ENCODE measurements at places on chromosomes 7 and 10.

DNA sequence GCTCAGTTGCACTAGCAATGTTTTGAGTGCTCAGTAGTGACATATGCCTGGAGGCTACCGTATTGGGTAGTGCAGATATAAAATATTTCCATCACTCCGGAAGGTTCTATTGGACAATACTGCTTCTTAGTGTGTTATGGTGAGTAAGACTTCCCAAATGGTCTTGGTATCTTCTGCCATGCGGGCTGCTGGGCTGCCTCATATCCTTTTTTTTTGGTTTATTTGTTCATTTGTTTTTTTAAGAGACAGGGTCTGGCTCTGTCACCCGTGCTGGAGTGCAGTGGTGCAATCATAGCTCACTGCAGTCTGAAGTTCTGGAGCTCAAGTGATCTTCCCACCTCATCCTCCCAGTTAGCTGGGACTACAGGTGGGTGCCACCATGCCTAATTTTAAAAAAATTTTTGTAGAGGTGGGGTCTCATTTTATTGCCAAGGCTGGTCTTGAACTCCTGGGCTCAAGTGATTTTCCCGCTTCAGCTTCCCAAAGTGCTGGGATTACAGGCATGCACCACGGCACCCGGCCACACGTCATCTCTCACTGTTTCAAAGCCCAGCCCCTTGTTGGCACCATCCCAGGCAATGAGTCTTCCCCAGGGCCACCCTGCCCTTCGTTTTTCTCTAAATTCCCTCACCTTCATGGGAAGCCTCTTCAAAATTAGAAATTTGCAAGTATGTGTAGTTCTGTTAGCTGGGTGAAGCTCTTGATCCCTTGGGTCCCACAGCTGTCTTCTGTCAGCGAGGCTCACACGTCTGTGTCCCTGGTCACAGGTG is 111.0 kb upstream of the KLF14 start:
- no peak for DNase-seq

GRCh38 chr10:3487228-3487627 is 297.8 kb downstream of the KLF6 start:
- no peak for DNase-seq

- DNase-seq: no peak
Measured at GRCh38 chr10:91513598-91514424, 103.7 kb downstream of the HECTD2 start.

DNA sequence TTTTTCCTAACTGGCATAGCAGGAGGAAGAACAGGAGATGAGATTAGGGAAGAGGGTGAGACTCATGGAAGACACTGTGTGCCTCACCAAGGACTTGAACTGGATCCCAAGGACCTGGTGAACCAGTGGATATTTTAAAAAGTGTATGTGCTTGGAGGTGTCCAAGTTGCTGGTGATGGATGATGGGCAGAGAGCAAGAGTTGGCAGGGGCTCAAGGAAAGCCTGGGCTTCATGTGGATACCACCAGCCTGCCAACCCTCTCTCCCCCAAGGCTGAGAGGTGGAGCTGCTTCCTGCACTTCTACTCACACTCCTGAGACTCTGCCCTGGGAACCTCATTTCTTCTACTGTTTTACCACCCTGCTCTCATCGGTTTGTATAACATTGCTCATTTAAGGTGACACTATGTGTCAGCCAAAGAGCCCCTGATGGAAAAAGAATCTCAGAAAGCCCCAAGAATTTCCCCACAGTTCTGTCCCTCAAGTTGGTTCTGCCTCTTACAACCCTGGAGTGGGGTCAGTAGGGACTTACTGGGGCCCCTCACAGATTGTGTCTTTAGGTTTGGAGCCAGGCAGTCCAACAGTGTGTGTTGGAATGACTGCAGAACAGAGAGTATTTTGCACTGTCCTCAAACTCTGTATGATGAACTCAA is 56.2 kb upstream of the PDCD4 start:
- no peak for DNase-seq

DNA sequence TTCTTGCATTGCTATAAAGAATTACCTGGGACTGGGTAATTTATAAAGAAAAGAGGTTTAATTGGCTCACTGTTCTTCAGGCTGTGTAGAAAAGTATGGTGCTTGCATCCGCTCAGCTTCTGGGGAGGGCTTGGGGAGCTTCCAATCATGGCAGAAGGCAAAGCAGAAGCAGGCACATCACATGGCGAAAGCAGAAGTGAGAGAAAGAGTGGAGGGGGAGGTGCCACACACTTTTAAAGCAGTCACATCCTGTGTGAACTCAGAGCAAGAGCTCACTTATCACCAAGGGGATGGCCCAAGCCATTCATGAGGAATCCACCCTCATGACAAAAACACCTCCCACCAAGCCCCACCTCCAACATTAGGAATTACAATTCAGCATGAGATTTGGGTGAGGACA is 303.5 kb downstream of the OTUD1 start:
- no peak for DNase-seq

GRCh38 chr10:43971981-43972380 is 323.3 kb upstream of the ZNF32 start:
- no peak for DNase-seq

GRCh38 chr7:120805636-120806388 is 52.1 kb downstream of the TSPAN12 start:
- peak; percentile 6 for DNase-seq

- peak; percentile 18 for DNase-seq
Measured at GRCh38 chr7:151313857-151314256, 27.8 kb upstream of the NUB1 start.

DNA sequence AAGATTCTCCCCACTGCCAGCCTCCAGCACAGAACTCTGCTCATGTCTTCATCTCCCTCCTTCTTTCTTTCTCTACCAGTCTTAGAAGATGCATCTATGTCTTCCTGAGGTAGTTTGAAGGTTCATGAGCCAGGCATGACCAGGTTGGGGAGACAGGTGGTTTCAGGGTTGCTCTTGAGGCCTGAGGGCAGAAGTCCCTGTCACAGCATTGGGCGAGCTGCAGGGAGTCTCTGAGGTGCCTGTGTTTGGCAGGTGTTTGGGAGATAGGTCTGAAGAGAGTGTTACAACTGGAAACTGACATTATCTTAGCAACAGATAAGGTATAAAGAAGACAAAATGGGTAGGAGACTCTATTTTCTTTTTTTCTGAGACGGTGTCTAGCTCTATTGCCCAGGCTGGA is 18.7 kb downstream of the PRSS2 start:
- no peak for DNase-seq

DNA sequence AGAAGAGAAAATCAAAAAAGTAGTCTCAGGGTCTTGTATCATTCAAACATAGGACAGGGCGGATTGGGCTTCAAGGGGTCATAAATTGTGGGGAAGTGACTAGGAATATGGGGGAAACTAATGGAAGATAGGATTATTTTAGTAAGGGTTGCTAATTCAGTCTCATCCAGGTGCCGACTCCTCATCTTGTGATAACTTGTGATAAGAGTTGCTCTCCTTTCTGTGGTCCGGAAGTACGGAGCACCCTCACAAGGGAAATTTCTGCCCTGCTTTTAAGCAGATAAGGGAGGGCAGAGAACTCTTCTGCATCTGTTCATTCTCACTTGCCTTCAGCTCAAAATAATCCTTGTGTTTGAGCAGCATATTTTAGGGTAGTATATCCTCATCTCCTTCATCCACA is 436.4 kb upstream of the LRGUK start:
- no peak for DNase-seq

- no peak for DNase-seq
Measured at GRCh38 chr7:11633310-11633709, 198.7 kb downstream of the THSD7A start.

- no peak for DNase-seq
Measured at GRCh38 chr7:131546583-131547141, 9.8 kb downstream of the PODXL start.

DNA sequence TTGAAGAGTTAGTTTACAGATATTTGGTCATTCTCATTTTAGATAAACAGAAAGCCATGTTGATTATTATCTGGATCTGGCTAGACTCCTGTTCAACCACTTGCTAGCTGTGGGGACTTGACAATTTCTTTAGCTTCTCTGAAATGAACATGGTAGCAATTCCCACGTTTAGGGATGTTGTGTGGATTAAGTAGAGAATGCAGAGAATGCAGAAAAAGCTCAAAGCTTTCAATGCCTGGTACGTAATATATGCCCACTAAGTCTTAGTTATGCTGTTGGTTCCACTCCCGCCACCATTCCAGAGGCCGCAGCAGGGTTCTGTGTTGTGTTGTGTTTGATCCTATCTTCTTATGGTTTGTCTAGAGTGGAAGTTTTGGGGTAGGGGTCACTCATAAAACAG is 39.2 kb upstream of the RPA3 start:
- DNase-seq: no peak

- peak; percentile 57 for DNase-seq
Measured at GRCh38 chr7:18573410-18574234, 78.1 kb downstream of the HDAC9 start.

- DNase-seq: no peak
Measured at GRCh38 chr7:141359262-141359661, 191.9 kb upstream of the AGK start.

- no peak for DNase-seq
Measured at GRCh38 chr10:115950320-115950719, 322.7 kb downstream of the GFRA1 start.

- peak; percentile 76 for DNase-seq
Measured at GRCh38 chr10:52256832-52257691, 57.0 kb upstream of the DKK1 start.

DNA sequence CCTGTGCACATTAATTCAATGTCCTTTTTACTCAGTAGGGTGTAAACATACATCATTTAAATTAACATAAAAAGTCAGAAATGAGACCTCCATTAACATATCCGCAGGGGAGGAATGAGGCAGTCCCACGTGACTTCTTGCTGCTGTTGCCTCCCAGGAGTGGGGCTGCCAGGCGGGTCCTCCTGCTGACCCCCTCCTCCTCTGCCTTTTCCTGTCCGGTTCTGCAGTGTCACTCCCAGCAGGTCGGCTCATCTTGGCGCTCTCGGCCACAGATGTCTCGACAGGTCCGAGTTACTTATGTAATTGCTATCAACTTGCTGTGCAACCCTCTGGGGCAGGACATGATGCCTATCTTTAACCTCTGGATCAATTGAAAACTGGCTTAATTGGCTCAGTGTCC is 329.6 kb downstream of the GALNT17 start:
- no peak for DNase-seq

DNA sequence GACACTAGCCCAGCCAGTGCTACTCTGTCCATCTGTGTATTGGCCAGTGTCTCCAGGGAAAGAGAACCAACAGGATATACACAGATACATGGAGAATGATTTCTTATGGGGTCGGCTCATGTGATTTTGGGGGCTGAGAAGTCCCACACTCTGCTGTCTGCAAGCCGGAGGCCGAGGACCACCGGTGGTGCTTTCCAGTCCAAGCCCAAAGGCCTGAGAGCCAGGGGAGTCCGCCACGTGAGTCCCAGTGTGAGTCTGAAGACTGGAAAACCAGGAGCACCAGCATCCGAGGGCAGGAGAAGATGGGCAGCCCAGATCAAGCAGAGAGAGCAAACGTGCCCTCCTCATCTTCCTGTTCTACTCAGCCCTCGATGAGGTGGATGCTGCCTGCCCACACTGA is 71.5 kb downstream of the C10orf143 start:
- DNase-seq: no peak

GRCh38 chr7:54932818-54933543 is 85.8 kb upstream of the EGFR start:
- peak; percentile 35 for DNase-seq

DNA sequence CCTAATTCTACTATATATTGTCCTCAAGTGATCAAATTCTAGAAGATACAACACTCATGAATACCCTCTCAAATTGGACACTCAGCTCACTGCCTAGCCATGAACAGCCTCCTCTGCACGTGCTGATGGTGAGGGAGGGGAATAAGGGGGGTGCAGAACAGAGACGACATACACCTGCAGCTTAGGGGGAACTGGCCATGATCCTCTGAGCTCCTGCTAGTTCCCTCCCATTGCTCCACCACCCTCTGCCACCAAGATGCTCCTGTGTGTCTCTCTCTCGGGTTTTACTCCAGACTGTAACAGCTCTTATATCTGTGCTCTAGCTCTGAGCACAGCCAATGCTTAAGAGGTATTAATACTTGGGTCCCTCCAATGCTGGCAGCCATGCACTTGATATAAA is 70.7 kb downstream of the VOPP1 start:
- no peak for DNase-seq

GRCh38 chr10:112394475-112394875 is 20.6 kb downstream of the ACSL5 start:
- DNase-seq: no peak

GRCh38 chr7:19113855-19114550 is 3.4 kb downstream of the TWIST1 start:
- no peak for DNase-seq

- DNase-seq: no peak
Measured at GRCh38 chr7:27409776-27410175, 167.2 kb downstream of the EVX1 start.

GRCh38 chr7:111388912-111389311 is 173.4 kb downstream of the IMMP2L start:
- DNase-seq: no peak

DNA sequence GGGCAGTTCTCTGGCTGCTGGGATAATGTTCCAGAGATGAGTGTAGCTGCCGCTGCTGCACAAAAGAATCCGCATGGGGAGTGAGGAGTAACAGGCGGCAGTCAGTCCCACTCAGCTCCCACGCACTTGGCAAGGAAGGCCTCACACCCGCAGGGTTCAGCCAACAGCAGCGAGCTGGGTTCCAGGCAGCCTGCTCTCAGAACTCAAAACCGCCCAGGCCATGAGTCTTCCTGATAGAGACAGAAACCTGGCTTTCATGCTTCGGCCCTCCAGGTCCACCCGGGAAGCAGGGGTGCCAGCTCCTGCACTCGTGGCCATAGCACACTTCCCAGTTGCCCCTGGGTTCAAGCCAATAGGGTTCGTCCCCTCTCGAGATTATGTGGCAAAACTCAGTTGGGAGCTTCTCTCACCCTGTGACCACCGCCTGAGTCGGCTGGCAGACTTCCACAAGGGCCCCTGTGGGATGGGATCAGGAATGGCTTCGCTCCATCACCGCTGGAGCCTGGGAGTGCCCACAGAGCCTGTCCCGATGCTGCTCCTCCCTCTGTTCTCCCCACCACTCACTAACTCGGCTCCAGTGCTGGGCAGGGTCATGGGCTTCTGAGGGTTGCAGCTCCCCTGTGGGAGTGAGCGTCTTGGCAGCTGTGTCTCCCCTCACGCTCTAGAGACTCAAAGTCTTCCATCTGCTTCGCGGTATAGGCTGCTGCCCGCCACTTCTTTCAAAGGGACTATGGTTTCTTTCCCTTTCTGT is 20.6 kb downstream of the CLRN3 start:
- DNase-seq: no peak
